ENCODE measurements at places on chromosomes 4 and X. TPM values are rescaled to one million over a fixed set of nuclear protein-coding genes. Genes with fewer than 3 reads are reported as not detected.
A peak's percentile ranks its signal among the peaks of the same experiment; 100 is the strongest.

Gene SPANXD
- total RNA-seq, result 210 TPM

Gene TMPRSS11E
- not detected for total RNA-seq

Gene CPLX1
- total RNA-seq, result not detected

Gene PPP1R3F
- 5.6 TPM for total RNA-seq

DNA sequence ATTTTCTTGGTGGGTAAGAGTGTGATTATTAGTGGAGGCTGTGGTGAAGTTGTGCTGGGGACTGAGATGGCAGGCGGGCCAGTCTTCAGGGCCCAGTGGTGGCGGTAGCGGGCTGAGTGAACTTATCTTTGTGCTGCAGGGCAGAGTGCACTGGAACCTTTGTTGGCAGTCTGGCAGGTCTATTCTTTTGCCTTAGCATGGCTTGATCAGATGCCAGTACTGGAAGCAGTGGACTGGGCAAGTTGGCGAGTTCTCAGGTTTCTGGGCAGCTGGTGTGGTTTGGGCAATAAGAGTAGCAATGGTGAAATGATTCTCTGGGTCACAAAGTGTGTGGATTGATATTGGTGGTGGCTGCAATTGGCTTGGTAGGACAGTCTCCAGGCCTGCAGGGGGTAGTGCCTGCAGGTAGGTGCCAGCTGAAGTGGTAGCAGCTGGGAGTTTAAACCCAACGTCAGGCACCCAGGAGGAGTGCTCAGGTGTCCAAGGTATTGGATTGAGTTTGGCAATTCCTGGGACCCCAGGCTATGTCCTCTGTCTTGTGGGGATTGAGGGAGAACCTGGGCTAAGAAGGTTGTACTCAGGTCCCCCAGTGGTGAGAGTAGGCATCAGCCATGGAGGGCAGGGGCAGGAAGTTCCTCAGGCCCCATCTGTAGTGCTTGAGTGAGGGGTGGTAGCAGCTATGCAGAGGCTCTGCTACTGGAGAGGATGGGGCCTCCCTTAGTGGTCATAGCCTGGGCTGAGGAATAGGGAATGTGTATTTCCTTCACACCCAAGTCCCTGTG lies 34.9 kb upstream of the SLC25A14 start:
- peak; percentile 12 for DNase-seq

- no peak for DNase-seq
These were observed 8.4 kb downstream of the BEND4 start for GRCh38 chr4:42144028-42144427.

DNA sequence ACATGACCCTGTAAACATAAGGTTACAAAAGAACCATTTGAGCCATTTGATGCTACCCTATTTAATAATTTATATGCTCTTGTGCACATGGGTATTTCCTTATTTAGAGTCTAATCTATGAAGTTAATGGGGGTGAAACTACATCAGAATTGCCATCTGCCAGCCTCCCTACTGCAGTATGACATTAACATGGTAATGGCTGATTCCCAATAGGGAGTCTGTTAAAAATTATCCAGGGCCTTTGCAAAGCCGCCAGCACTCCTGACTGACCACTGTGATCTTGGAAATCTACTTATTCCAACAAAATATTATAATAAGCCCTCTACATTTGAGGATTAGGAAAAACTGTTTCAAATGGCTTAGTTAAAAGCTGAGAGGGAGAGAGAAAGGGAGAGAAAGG lies 153.7 kb downstream of the CLCN4 start:
- no peak for DNase-seq

DNA sequence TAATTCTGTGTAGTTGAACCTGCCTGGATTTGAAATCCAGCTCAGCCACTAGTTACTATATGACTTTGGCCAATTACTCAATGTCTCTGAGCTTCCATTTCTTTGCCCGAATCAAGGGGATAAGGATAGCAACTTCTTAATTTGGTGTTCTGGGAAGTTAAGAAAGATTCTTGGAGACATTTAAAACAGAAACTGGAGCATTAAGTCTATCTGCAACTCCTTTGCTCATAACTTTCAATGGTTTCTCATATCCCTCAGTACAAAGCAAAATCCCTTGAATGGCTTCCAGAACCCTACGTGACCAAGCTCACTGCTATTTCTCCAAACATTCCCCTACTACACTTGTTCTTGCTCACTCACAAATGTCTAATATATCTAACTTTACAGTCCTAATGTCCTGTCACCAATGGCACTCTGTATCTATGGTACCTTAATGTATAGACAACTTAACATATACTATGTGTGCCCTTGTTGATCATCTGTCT lies 849.1 kb upstream of the SLIT2 start:
- no peak for DNase-seq

- DNase-seq, result no peak
These were observed 28.0 kb upstream of the ZNF280C start for GRCh38 chrX:130296743-130297142.

- DNase-seq, result peak; percentile 52
These were observed 224.5 kb downstream of the PCDH18 start for GRCh38 chr4:137307806-137308205.

- no peak for DNase-seq
These were observed 169.1 kb downstream of the KCTD8 start for GRCh38 chr4:44279469-44279868.

DNA sequence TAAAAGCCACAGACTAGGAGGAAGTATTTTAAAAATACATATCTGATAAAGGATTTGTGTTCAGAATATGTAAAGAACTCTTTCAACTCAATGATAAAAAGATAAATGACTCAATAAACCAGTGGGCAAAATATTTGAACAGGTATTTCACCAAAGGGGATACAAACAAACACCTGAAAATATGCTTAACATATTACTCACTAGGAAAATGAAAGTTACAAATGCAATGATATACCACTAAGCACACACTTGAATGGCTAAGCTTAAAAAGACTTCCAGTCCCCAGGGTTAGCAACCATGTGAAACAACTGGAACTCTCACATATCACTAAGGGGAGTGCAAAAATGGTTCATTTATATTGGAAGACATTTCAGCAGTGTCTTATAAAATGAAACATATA lies 131.6 kb downstream of the SLIT2 start:
- DNase-seq, result no peak
